ENCODE measurements at places on chromosomes 5 and 9.

DNA sequence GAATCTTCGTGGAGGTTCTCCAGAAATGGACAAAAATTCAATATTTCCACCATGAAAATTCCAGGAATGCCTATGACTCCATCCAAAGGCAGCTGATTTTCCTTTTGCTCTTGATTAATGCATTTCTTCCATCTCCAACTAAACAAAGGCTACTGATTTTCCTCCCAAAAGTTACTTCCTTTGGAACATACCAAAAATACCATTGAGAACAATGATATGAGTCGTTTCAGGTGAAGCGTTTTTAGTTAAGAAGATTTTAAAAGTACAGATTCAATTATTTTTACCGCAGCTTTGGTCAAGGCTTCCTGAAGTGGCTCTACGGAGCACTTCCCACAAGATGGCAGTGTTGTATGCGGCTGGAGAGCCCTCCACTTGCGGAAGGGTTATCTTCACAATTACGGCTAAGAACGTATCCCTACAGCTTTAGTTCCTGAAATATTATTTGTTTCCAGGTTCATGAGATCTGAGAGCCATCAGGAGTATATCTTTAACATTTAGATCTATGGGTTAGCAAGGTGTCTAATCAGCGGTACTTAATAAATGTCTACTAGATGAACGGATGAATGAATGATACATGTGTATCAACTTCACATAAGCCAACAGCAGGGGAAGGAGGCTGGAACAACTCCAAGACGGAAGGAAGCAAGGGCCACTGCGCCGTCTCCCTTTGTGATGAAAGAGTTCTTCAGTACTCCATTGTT, 35.9 kb upstream of the ARSB start:
- peak; percentile 44 for DNase-seq

GRCh38 chr5:130687085-130687733, 477.8 kb downstream of the HINT1 start:
- DNase-seq: no peak

GRCh38 chr5:33848554-33848953, 43.2 kb downstream of the ADAMTS12 start:
- no peak for DNase-seq

DNA sequence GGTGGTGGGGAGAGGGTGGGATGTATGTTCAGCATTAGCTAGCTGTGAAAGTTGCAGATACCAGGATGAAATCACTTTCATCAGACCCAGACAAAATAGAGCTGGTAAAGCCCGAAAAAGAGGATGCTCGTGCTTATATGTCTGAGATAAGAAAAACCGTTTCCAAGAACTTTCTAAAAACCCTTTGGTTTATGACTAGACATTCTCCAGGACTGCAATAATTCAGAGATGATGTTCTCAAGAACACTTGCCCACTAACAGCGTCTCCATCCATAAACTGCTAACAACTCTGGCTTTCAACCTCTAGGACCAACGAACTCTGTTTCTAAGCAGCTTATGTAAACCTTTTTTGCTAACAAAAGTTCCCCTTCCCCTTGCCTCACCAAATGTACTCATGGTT, 8.4 kb upstream of the AMACR start:
- DNase-seq: no peak

DNA sequence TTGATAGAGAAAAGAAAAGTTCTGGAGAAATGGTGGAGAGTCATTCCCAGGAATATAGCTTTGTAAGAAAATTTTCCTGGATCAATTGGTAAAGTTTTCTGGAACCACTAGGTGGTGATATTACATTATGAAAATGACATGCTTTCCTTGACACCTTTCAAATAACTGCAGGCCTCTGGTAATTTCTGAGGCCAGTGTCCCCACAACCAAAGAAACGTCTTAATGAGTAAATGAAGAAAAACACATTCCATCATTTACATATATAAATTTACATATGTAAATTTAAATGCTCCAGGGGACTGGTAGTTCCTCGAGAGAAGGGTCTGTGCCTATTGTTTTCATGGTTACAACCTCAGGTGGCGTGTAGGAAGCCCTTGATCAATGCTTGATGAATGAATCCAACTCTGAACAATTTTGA, 17.2 kb upstream of the RGS3 start:
- DNase-seq: peak; percentile 40

DNA sequence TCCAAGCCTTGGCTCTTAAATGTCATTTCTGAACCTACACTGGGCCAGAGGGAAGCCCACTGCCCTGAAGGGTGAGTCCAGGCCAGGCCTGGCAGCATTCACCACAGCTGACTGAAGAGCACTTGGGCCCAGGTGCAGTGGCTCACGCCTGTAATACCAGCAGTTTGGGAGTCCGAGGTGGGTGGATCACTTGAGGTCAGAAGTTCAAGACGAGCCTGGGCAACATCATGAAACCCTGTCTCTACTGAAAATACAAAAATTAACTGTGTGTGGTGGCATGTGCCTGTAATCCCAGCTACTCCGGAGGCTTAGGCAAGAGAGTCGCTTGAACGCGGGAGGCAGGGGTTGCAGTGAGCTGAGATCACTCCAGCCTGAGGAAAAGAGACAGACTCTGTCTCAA, 5.1 kb downstream of the CCIN start:
- DNase-seq: no peak
